ENCODE measurements at places on chromosomes 12 and 14. TPM values are rescaled to one million over a fixed set of nuclear protein-coding genes. Genes with fewer than 3 reads are reported as not detected.

Gene ATL1
- total RNA-seq, result 5.3 TPM

GRCh38 chr12:106342397-106343213 lies 14.9 kb upstream of the POLR3B start:
- DNase-seq, result peak; percentile 56

Gene SAMD15
- 2.9 TPM for total RNA-seq

- no peak for DNase-seq
Measured at GRCh38 chr12:48978741-48979601, 849 bp downstream of the WNT1 start.

DNA sequence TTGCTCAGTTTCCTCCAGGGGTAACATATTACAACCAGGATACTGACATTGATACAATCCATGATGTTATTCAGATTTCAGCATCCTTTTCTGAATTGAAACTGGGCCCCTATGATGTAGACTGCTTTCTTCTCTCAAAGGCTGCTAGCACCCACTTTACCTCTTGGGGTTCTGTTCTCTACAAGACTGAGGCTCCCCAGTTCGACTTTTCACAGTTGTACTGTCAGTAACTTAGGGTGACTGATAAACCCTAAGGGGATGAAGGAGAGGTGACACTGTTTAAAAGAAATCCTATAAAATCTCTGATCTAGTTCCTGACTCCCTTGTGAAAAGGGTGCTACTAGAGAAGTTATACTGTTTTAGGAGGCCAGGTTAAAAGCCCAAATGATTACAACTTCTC lies 818 bp downstream of the VPS33A start:
- DNase-seq, result no peak

DNA sequence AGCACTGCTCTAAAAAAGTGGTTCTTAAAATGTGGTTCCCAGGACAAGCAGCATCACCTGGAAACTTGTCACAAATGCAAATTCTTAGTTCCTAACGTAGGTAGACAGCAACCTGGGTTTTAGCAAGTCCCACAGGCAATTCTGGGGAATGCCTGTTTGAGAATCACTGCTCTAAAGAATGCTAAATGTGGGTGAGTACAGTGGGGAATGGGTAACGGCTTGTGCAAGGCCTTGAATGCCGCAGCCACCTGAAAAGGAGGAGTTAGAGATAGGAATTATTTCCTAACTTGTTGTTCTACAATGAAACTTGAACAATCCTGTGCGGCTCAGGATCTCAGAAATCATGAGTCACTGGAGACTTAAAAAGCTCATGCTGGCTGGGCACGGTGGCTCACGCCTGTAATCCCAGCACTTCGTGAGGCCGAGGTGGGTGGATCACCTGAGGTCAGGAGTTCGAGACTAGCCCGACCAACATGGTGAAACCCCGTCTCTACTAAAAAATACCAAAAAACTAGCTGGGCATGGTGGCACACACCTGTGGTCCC lies 34.9 kb downstream of the GNS start:
- no peak for DNase-seq

Gene DTX1
- total RNA-seq, result 2.6 TPM

DNA sequence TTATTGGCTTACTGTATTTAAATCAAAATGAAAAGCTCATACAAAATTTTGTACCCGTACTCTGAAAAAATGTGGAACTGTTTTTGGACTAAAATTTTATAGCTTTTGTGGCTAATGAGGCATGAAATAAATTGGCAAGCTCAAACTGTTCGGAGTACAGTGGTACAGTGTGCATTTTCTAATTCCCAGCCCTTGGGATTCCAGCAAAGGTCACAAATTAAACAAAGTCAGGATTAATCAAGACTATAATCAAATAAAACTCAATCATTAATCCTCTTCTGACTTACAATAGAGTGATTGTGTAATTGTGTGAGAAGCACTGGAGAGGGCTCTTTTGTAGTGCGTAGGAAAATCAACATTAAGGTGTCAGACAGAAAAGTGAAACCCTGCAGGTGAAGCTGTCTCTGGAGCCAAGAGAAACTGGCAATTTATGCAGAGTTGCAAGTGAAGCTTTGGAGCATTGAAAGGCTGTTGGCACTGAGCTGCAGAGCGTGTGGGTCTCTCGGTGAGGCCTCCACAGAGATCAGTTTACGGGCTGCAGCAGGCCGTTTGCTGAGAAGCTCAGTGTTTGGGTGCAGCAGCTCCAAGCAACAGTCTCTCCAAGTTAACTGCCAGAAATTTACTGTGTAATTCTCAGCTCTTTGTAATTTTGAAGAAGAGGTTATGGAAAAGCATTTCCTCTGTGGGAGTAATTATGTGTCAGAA lies 275.9 kb downstream of the FBXL14 start:
- peak; percentile 56 for DNase-seq

Gene GPR137C
- 0.09 TPM for total RNA-seq

Gene CCDC38
- 0.34 TPM for total RNA-seq

- DNase-seq, result no peak
Measured at GRCh38 chr12:132142679-132143335, 1.3 kb downstream of the DDX51 start.

Gene LRRIQ1
- total RNA-seq, result 12.8 TPM

GRCh38 chr14:29741909-29742401 lies 185.7 kb downstream of the PRKD1 start:
- no peak for DNase-seq

Gene PRH2
- total RNA-seq, result not detected

Gene MSI1
- total RNA-seq, result 1.7 TPM

- no peak for DNase-seq
Measured at GRCh38 chr12:104888481-104888880, 69.6 kb downstream of the SLC41A2 start.

DNA sequence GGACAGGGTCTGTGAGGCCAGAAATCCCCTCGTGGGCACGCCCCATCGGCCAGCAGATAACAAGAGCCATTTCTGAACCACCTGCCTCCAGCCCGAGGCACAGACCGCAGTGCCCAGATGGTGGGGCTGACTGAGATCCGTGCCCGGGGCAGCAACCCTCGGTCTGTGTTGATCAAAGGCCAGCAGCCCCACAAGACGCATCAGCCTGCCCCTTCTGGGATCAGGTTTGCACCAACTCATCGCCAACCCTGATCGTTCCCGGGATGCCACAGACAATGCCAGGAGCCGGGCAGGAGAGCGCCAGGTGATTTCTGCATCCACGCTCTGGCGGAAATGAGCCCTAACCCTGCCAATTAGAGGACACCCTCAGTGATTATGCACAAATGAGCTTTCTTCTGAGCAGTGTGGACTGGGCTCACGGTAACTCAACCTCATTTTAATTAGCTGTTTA lies 64.5 kb downstream of the TESC start:
- DNase-seq, result no peak

Gene PRIMA1
- 3.6 TPM for total RNA-seq

- no peak for DNase-seq
Measured at GRCh38 chr12:123003257-123003656, 22.8 kb downstream of the ARL6IP4 start.
